Subcutaneous adipose tissue (tissue), 4 donors: ENCODE measurements at places on chromosomes 2 and 18. TPM values are rescaled to one million over a fixed set of nuclear protein-coding genes. Genes with fewer than 3 reads are reported as not detected.

RBM43 gene
- total RNA-seq: 7.1 TPM

PTPRN gene
- not detected for total RNA-seq

CRYBA2 gene
- not detected for total RNA-seq

GPBAR1 gene
- total RNA-seq: 28.1 TPM

TUBA3D gene
- not detected for total RNA-seq

BAZ2B gene
- total RNA-seq: 109 TPM

CYP27C1 gene
- 0.38 TPM for total RNA-seq

ACVR1 gene
- 34.7 TPM for total RNA-seq

EVX2 gene
- total RNA-seq: not detected

STARD6 gene
- not detected for total RNA-seq

ACADL gene
- total RNA-seq: 21.3 TPM

RSAD2 gene
- 6.3 TPM for total RNA-seq

SCRN3 gene
- total RNA-seq: 20.7 TPM

TMEM163 gene
- total RNA-seq: not detected

KANSL3 gene
- total RNA-seq: 43.6 TPM
